ENCODE measurements at places on chromosomes 1 and 21. TPM values are rescaled to one million over a fixed set of nuclear protein-coding genes. Genes with fewer than 3 reads are reported as not detected.

- no peaks in the 10 kb centered on the region for H3K36me3 ChIP-seq
- H3K4me3 ChIP-seq = no peak overlapping the region
- no peaks in the 10 kb centered on the region for H3K27me3 ChIP-seq
- no peaks in the 10 kb centered on the region for H3K4me1 ChIP-seq
- H3K27ac ChIP-seq = no peak overlapping the region
- no peak for DNase-seq
These were observed 543.0 kb upstream of the PLXNA2 start for GRCh38 chr1:208787219-208787618.

Gene HES2
- total RNA-seq = 0.21 TPM

Gene NBPF6
- not detected for total RNA-seq

Gene AMY2A
- total RNA-seq = not detected

Gene CYP4A22
- total RNA-seq = not detected

- H3K4me3 ChIP-seq = no peak overlapping the region
- peaks cover 29% of the 10 kb centered on the region for H3K36me3 ChIP-seq
- H3K27ac ChIP-seq = no peak overlapping the region
- H3K27me3 ChIP-seq = no peaks in the 10 kb centered on the region
These were observed 17.9 kb upstream of the THEM5 start for GRCh38 chr1:151871284-151872030.

GRCh38 chr1:101301446-101302057 is 64.7 kb downstream of the S1PR1 start:
- H3K27me3 ChIP-seq = peaks cover 18% of the 10 kb centered on the region
- no peak overlapping the region for H3K27ac ChIP-seq
- no peak overlapping the region for H3K4me3 ChIP-seq
- no peaks in the 10 kb centered on the region for H3K36me3 ChIP-seq
